A172 (cell line): ENCODE measurements at places on chromosomes 16 and 17. TPM values are rescaled to one million over a fixed set of nuclear protein-coding genes. Genes with fewer than 3 reads are reported as not detected.

DNA sequence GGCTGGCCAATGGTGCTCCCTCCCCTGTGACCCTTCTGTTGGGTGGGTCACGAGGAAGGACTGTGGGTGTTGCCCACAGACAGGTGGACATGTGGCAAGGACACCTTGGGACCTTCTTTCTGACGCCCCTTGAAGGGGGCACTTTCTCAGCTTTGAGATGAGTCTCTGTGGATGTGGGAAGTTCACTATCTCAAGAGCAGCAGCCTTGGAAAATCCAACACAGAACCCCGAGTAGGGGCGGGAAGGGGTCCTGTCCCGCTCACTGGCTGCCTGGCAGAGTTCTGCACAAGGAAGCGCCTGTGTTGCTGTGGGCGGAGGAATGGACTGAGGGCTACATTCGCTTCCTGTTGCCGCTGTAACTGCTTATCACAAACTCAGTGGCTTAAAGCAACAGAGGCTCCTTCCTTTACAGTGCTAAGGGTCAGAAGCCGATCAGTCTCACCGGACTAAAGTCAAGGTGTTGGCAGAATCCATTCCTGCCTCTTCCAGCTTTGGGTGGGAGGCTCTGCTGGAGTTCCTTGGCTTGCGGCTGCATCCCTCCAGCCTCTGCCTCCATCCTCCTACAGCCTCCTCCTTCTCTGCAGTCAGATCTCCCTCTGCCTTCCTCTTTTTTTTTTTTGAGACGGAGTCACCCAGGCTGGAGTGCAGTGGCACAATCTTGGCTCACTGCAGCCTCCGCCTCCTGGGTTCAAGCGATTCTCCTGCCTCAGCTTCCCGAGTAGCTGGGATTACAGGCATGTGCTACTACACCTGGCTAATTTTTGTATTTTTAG, 305.2 kb downstream of the SEC14L1 start:
- no peak for DNase-seq

DNA sequence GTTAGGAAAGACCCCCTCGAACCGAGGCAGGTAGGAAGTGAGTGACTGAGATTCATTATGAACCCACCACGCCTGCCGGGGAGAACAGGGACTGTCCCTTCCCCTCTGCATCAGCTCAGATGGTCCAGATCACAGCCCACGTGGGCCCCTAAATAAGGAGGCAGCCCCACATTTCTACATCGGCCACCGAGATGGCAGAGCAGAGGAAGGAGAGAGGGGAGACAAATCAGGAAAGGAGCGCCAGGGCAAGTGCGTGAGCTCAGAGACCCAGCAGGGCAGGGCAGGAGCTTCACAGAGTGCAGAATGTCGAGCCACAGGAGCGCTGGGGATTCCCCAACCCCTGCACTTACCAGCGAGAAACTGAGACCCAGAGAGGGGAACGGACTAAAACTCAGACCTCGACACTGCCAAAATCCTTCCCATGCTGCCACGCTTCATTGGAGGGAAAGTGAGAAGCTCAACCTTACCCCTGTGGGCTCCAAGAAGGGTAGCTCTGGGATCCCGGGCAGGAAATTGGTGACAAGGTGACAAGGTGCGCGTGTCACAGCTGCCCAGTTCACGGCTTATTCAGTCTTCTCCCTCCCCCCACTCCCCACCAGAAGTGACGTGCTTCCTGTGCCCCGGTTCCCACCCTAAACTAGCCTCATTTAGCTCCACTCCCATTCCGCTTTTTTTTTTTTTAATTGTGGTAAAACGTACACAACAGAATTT, at the start of gene ICAM2:
TSS of gene ICAM2 (minus strand) at position 578 of the 711 bp plus-strand sequence. CDS start 13,942 bp downstream, outside the sequence.
- no peak for DNase-seq

TRIM47 gene
- 159 and 173 TPM in 2 replicates for total RNA-seq

DNA sequence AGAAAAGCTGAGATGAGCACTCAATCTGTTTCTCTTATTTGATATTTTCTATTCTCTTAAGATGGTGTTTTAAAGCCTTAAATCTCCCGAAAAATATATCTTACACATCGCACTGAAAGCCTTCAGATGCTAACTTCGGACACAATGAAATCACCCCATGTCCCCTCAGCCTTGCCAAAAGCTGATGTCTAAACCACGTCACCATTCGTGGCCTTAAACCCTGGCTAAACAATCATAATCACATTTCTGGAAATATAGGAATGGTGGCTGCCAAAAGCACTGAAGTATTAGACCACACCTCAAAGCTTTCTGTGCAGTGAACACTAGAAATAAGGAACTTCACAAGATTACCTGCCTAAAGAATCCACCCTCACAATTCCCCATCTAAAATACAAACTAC, 402.7 kb downstream of the SOX9 start:
- no peak for DNase-seq

IL17C gene
- total RNA-seq = not detected in 2 replicates

DNA sequence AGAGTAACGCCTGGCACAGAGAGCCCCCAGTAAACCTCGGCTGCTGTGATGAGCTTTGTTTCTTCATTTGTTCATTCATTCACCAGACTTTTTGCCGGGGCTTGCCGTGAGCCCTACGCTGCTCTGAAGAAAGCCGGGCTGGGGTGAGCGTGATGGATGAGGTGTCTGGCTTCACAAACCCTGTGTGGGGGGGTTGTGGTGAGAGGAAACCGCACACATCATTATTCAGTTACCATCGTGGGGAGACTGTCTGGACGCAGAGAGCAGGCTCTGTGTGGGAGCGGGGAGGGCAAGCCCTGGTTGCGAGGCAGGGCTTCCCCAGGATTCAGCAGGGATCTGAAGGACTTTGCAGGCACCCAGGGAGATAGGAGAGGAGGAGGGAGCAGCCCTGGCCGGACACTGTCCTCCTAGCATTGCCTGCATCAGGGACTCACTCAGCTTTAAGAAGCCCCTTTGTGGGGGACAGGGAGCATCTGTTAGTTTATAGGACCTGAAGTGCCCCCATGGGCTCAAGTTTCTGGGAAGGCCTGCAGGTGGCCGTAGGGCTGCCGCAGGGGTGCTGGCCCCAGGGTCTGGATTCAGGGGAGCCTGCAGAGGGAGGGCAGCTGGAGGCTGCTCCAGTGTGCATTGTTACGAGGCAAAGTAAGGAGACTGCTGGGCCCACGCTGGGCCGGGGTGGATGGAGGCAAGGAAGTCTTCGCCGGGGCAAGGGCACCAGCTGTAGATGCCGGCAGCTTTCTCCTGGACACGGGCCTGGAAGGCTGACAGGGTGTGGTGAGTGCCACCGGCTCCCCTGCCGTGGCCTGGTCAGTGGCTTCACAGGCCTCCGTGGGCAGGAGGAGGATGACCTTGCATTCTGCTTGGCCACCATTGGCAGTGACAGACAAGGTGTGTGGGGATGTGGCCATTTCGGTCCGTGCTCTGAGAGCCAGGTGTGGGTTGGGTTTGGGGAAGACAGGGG, 334.5 kb downstream of the SEC14L1 start:
- DNase-seq = peak; percentile 87

GRCh38 chr16:57367116-57367752, 5.1 kb upstream of the CX3CL1 start:
- peak; percentile 33 for DNase-seq

DNA sequence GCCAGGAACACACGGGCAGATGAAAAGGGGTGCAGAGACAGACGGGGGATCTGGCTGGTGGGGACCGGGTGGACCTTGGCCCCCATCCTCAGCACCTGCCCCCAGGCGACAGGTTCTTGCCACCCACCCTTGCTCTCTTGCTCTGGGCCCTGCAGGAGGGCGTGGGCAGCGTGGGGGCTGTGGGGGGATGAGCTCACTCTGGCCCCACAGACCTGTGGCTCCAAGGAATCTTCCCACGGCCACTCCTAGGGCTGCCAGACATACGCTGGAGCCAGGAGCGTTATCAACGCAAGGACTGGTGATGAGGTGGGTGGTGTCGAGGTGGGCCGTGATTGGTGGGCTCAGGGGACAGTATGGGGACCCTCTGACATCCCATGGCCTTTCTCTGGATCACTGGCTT, 6.3 kb downstream of the CTRB1 start:
- DNase-seq = no peak

DNA sequence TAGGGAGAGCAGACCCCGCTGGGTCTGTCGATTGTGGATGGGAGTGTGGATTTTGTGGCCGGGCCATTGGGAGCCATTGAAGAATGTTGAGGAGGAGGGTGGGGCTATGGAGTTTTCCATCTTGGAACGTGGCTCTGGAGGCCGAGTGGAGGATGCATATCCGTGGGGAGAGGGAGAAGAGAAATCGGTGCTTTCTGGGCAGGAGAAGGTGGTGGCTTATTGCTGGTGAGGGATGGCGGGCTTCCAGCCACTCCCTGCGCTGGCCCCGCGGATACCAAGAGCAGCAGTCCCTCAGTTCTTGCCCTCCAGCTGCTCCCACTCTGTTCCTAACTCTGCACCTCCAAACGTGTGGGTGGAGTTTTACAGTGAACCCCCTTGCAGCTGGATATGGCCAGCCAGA, 162.4 kb downstream of the CMIP start:
- no peak for DNase-seq

DNA sequence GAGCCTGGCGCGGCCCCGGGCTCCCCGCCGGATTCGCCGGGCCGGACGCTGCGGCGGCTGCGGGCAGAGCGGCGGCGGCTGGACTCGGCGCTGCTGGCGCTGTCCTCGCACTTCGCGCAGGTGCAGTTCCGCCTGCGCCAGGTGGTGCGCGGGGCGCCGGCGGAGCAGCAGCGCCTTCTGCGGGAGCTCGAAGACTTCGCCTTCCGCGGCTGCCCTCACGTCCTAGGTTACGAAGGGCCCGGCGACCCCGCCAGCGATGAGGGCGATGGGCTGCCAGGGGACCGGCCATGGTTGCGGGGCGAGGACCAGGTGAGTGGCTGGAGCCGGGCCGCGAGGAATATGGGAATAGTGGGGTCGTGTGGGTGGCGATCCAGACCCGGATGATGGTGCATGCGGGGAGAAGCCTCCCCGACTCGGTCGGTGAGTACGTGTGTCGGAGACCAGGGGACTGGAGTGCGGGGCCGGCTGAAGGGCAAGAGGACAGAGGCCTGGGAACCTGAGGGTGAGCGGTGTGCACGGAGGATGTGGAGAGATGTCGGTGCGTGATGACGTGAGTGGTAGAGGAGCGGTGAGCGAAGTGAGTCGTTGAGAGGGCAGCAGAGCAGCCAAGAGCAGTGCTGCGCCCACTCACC, 517 bp downstream of the RUNDC1 start:
- DNase-seq = peak; percentile 64

DHRS7C gene
- not detected in 2 replicates for total RNA-seq

- DNase-seq = peak; percentile 80
Observed at GRCh38 chr17:44981221-44981968, 13.3 kb upstream of the C1QL1 start.

- no peak for DNase-seq
Observed at GRCh38 chr16:12207939-12208338, 231.4 kb downstream of the SNX29 start.

DNA sequence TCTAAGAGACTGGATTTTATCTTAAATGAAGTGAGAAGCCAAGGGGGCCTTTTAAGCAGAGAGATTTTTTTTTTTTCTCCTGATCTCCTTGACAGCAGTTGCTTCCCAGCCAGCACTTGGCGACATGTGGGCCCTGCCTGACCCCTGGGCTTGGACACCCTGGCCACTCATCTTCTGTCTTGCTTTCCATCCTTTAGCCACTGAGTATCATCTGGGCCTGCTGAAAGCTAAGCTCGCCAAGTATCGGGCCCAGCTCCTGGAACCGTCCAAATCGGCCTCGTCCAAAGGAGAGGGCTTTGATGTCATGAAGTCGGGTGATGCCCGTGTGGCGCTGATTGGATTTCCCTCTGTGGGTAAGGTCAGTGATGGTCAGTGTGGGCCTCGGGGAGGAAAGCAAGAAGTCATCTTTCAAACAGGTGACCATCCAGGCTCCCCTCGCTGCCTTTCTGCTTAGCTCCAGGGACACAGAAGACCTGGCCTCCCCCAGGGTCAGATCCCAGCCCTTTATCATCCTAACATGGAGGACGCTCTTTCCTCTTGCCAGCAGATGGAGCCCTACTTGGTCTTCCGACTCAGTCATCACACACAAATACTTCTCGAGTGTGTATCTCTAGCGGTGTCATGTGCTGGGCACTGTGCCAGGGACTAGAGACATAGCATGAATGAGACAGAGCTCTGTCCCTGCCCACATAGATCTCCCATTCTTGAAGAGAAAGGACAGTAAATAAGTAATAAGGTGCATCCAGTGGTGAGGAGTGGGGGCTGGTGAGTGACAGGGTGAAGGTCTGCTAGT, 6.1 kb downstream of the DRG2 start:
- DNase-seq = peak; percentile 56
